Mesothelial cell of epicardium (in vitro differentiated cells): ENCODE measurements at places on chromosomes 6 and 20. TPM values are rescaled to one million over a fixed set of nuclear protein-coding genes. Genes with fewer than 3 reads are reported as not detected.

- DNase-seq = no peak
Observed at GRCh38 chr6:40957616-40958492, 81.2 kb downstream of the UNC5CL start.

- DNase-seq = no peak
Observed at GRCh38 chr6:137291441-137291840, 72.3 kb upstream of the IFNGR1 start.

DNA sequence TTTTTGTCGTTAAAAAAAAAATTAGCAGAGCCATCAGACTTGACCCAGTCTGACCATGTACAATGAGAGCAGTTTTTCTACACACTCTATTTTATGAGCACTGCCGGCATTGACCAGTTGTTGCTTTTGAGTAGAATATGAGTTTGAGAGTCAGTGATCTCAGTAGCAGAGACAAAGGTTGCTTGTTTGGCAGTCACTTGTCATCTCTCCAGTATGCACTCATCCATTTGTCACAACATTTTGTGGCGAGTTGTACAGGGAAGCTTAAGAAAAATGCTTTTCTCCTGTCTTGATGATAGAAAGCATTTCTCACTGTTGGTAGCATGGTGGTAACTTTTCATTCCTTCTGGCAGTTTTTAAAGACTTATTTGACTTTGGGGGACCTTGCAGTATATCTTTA lies 159.9 kb downstream of the MMS22L start:
- no peak for DNase-seq

DNA sequence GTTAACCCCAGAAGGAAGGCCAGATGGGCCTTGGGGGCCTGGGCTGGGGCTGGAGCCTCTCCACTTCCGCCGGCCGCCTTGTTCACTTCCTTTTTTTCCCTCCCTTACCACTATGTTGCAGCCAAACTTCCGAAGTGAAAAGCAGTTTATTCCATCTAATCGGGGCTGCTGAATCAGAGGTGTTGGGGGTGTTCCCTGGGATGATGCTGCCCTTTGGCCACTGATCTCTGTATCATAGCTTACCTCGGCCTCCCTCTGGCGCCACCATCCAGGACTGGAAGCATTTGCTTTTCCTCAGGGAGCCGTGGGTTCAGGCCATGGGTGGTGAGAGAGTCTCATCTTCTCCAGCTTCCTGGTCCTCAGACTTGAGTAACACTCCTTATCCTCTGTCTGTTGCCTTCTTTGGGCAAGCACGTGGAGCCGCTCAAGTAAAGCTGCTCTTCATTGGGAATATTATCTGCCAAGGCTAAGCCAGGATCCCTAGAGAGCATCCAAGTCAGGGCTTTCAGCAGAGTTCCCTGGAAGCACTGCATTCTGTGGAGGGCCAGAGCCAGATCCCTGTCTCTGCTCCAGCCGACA lies 39.6 kb downstream of the SLX4IP start:
- no peak for DNase-seq

DNA sequence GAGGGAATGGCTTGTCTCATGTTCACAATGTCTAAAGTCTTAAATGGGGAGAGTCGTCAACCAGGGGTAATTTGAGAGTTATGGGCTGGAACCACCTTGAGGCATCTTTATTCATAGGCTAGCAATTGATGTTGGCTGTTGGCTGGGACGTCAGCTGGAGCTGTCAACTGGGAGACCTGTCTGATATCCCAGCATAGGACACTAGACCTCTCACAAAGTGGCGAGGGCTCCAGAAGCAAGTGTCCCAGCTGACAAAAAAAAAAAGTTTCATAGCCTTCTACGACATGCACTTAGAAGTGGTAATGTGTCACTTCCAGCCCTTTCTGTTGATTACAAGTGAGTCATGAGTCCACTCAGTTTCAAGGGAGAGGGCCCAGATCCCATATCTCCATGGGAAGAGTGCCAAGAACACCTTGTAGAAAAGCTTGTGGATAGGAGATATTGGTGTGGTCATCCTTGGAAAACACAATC lies 278.0 kb downstream of the ESR1 start:
- no peak for DNase-seq

- no peak for DNase-seq
Observed at GRCh38 chr6:195861-196360, 96.4 kb upstream of the DUSP22 start.

DNA sequence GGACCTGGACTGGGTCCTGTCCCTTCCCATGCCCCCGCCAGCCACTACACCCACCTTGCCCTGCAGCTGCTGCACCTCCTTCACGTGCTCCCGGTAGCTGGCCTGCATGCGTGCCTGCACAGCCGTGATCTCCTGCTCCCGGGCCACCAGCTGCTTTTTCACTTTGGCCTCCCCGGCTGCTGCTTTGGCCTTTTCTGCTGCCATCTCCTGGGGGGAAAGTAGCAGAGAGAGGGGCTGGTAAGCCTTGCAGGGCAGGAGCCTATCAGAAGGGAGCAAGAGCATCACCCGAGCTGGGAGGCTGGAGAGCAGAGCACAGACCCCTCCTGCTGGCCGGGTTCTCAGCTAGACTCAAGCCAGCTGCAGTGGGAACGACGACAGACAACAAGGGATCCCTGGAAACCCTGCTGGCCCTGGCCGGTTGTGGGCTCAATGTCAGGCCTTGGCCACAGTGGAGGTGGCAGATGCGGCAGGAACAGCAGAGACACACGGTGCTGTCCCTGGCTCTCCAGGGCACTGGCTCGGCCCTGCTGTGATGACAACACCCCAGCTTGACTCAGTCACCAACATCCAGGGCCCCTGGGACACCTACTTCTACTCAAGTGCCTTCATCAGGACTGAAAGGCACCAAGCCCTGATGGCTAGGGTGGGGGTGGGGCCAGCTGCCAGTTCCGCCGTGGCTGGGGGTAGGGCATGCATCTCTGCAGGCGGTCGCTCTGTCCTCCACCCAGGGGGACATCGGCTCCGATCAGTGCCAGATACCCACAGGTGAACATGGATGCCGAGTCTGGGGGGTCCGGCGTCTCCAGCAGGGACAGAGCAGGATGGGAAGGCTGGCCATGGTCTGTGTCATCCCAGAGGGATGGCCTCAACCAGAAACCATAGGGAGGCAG lies 45.3 kb downstream of the RRBP1 start:
- DNase-seq = no peak

DNA sequence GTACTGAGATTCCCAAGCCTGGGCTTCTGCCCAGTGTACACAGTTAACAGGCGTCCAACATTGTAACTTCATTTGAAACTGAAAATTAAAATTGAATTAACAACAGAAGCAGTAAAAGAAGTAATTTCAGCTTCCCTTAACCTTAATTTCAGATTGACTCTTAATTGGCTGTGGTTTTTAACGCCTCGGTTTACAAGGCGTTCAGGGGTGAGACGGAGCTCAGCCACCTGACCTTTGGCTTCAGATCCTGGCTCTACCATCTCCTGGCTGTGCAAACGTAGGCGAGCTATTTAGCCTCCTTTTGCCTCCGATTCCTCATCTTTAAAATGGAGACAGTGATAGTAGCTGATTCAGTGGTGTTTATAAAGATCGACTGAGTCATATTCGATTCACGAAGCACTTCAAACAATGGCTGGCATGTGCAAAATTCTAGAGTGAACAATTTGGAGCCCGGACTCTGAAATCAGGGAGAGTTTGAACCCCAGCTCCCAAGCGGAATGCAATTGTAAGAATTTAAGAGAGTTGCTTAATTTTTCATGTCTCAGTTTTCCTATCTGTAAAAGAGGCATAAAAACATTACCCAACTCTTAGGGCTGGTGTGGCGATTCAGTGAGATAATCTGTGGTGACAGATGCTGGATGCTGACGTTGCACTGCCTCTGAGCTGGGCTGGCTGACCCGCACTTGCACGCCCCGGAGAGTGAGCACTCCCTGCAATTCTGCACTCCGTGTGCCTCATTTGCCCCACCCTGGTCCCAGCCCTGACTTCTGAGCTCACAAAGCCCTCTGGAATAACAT lies 23.5 kb upstream of the OCSTAMP start:
- DNase-seq = no peak

Gene RIPPLY2
- total RNA-seq = not detected in 3 replicates

Gene DDR1
- total RNA-seq = 344 to 351 TPM (median 349 TPM) in 3 replicates
